ENCODE measurements at places on chromosomes 1 and 21. TPM values are rescaled to one million over a fixed set of nuclear protein-coding genes. Genes with fewer than 3 reads are reported as not detected.

AIM2 gene
- 6.2 TPM for total RNA-seq

ZBTB48 gene
- total RNA-seq: 41.8 TPM

C1orf56 gene
- total RNA-seq: 0.67 TPM

DNA sequence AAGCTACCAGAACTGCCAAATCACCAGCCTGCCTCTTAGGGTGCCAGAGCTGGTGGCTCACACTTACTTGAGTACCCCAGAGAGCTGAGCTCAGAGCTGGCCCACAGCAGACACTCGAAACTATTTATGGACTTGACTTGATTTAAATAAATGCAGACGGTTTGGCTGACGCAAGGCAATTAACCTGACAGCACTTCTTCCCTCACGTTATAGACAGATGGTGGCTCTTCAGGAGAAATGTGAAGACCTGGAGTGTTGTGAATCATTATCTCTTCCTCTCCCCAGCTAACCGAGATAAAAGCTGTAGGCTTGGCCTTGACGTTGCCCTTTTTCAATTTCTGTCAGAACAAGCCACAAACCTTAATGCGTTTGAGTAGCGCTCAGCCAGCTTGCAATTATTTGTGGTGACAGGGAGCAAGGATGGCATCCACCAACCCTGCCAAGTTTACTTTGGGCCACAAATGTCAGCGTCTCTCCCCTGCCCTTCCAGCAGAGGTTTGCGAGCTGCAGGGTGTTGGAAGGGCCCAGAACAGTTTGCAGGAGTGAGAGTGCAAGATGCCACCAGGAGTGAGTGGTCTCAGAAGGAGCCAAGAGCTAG lies 34.0 kb upstream of the BCAR3 start:
- peak; percentile 29 for DNase-seq
